ENCODE measurements at places on chromosomes 6 and 20.

- DNase-seq, result no peak
Measured at GRCh38 chr6:63740709-63741108, 105.1 kb downstream of the PHF3 start.

- DNase-seq, result no peak
Measured at GRCh38 chr20:46240065-46240464, 68.2 kb downstream of the CDH22 start.

- no peak for DNase-seq
Measured at GRCh38 chr6:147508866-147509608, 547 bp downstream of the SAMD5 start.

DNA sequence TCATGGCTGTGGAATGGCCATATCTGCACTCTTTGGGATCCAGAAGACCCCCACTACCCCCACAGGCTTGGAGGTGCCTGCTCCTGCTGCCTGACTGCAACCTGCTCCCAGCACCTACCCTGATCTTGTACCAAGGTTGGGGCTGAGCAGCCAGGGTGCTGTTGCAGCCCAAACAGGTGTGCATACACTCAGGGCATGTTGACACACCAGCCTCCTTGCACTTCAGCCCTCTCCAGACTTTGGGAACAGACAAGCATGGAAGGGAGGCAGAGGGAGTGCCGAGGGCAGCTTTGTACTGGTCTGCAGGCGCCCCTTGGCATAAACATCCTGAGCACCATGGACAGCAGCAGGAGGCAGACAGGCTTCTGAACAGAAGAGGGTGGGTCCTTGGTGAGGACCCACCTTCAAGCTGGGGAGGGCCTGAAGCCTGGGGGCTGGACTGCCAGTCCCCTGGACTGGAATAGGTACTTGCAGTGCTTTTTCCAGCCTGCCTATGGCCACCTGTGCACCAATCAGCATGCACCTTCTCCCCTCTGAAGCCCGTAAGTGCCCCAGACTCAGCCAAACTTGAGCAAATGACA is 1675.8 kb downstream of the HACE1 start:
- no peak for DNase-seq

GRCh38 chr20:62840244-62841197 is 21.1 kb downstream of the TCFL5 start:
- DNase-seq, result no peak

DNA sequence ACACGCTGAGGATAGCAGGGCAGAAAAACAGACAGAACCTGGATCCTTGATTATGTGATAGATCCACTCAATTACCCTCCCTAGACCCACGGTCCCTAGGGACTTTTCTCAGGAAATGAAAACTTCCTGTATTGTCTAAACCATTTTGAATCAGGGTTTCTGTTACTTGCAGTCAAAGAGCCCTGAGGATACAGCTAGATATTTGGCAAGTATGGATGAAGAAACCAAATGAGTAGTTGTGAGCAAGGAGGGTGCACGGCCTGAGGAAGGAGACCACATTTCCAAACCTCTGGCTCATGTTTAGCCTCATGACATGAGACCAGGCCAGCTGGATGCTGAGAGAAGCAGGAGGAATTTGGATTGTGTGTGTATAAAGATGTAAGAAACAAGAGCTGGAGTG is 91.6 kb downstream of the MRPL14 start:
- DNase-seq, result no peak

DNA sequence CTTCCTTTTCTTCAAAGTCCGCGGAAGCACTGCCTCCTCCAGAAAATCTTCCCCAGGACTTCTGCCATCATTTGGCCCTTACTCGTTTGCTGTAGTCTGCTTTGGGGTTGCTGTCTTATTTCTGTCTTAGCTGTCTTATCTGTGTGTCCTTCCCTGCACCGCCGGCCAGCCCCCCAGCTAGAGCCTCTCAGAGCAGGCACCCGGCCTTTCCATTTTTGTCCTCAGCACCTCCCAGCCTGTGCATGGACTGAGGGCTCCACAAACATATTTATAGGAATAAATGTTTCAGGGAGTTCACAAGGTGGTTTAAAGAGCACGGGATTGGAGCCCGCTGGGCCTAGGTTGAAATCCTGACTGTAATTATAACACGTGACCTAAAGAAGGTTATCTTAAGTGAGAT is 8.1 kb downstream of the GLP1R start:
- no peak for DNase-seq

- DNase-seq, result no peak
Measured at GRCh38 chr6:75818098-75818855, 69.2 kb downstream of the MYO6 start.

DNA sequence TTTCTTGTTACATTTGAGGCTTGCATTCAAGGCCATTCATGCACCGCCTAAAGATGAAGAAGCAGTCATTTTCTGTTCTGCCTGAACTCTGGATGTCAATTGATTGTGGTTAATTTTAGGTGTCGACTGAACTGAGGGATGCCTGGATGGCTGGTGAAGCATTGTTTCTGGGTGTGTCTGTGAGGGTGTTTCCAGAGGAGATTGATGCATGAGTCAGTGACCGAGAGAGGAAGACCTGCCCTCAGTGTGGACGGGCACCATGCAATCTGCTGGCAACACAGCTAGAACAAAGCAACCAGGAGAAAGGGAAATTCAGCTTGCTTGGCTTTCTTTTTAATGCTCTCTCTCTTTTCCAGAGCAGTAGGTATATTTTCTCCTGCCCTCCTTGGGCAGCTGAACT is 164.1 kb upstream of the ECI2 start:
- no peak for DNase-seq

- no peak for DNase-seq
Measured at GRCh38 chr20:36404435-36404978, 98.4 kb downstream of the DLGAP4 start.

All from stimulated activated CD4-positive, alpha-beta T cell treated with anti-CD3 and anti-CD28 coated beads, TNF-alpha, amount 100 ng/mL, for 1 hour (primary cell).